ENCODE measurements at places on chromosomes 3 and 15.

DNA sequence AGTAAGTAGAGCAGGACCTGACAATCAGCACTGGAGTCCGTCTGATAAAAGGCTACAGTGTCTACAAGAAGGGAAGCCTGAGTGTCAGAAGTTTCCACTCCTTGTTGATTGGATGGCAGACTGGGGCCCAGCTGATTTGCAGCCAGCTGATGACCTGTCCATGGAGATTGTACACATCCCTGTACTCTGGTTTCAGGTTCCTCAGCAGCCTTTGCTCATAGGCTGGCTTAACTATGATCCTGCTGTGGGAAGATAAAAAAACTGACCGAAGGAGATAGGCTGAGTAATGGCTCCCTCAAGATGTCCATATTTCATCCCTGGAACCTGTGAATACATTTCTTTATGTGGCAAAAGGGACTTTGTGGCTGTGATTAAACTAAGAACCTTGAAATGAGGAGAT, 11.7 kb upstream of the LACTB start:
- no peak for DNase-seq

DNA sequence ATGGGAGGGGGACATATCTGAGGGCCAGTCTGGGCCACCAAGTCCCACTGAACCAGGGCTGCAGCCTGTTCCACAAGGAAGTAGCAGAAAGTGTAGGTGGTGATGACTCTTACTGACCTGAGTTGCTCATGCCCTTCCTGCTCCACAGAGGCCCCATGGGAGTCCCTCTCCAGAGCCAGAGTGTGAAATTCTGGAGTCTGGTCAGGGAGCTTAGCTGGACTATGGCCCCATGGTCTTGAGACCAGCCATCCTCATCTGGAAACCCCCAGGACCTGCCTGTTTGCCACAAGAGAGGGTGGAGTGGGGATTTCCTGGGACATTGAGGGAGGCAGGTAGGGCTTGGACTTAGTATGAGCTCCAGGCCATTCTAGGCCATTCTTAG, 3.0 kb downstream of the SPINT1 start:
- no peak for DNase-seq

GRCh38 chr3:55624238-55624637, 137.1 kb upstream of the WNT5A start:
- DNase-seq, result no peak

DNA sequence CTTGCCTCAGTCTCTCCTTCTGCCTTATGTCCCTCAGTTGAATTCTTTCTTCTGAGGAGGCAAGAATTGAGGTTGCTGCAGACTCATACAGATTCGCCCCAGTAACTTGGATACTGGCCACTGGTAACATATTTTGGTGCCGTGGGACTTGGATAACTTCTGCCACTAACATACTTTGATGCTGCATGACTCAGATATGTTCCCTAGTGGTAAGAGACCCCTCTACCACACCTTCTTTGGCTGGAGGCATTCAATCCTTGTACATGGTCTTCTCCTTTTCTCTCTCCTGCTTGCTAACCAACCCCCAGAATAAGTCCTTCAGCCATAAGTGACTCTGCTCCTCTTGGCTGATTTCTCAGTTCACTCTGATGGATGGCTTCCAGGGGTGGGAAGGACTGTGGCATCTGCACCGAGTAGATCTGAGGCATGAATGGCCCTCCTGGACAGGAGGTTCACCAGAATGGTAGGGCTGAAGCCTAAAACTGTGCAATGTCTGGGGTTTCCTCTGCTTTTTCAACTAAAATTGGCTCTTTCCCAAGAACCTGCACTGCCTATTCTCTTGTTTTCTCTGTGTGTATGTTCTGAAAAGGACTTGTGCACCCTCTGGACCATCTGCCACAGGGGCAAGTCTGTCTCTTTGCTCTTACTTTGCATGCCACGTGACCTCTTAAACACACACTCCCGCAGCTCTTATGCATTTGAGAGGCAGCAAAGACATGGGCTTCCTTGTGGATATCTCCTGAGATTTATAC, 55.5 kb upstream of the FSTL1 start:
- no peak for DNase-seq

- no peak for DNase-seq
Observed at GRCh38 chr3:77084511-77084910, 44.6 kb downstream of the ROBO2 start.

GRCh38 chr3:134955874-134956273, 160.8 kb downstream of the EPHB1 start:
- DNase-seq, result no peak

- DNase-seq, result no peak
Observed at GRCh38 chr3:160065786-160066185, 77.2 kb downstream of the IL12A start.

- DNase-seq, result no peak
Observed at GRCh38 chr3:40801284-40801741, 276.6 kb downstream of the ZNF621 start.

GRCh38 chr3:70040386-70040785, 40.9 kb downstream of the SAMMSON start:
- no peak for DNase-seq

- DNase-seq, result no peak
Observed at GRCh38 chr15:38648121-38648843, 83.7 kb upstream of the RASGRP1 start.

DNA sequence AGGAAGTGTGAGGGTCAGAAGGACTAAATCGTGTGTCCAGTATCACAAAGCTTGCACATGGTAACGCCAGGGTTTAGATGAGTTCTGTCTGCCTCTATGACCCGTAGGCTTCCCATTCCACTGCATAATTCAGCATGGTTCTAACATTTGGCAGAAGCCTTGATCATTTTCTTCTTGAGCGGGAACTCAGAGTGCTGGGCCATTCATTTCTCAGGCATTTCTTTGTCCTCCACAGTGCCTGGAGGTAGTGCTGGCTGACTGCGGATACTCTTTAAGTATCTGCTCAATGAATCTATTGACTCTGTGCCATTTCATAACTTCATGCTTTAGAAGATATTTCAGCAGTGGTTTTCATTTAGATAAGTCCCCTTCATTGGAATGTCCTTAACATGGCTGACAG, 370.2 kb downstream of the EPHB1 start:
- no peak for DNase-seq

- DNase-seq, result peak; percentile 63
Observed at GRCh38 chr3:23761440-23761896, 44.3 kb upstream of the UBE2E1 start.

DNA sequence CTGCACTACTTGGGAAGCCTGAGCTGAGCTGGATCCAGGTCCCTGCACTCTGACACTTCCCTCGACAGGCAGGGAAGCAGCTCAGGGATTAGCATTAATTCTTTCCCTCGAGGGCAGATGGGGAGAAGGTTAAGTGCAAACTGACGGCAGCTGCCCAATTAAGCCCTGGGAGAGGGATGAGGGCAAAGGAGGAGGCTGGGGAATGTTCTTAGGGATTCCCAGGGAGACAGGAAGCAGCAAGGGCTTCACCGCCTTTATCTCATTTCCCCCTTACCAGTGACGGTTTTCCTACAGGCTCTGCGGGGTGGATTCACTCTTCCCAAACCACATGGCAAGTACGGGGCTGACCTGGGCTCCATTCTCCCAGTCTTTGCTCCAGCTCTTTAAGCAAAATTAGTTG, 519.0 kb upstream of the PROK2 start:
- DNase-seq, result no peak

DNA sequence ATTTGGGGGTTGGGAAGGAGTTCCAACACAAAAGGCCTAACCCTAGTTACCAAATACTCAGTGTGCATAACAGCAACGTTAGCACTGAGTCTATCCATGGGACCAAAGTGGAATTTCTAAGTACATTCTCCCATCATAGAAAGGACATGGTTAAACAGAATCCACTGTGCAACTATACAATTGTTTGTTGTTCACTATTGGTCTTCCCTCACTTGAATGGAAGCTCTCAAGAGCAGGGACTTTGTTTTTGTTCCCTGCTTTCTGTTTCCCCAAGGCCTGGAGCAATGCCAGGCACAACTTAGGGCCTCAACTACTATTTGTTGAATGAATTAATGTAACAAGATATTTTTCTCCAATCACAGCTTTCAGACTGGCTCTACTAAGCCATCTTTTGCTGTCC, 25.6 kb downstream of the COL8A1 start:
- DNase-seq, result no peak

GRCh38 chr15:52559575-52559974, 9.3 kb downstream of the ARPP19 start:
- peak; percentile 24 for DNase-seq

DNA sequence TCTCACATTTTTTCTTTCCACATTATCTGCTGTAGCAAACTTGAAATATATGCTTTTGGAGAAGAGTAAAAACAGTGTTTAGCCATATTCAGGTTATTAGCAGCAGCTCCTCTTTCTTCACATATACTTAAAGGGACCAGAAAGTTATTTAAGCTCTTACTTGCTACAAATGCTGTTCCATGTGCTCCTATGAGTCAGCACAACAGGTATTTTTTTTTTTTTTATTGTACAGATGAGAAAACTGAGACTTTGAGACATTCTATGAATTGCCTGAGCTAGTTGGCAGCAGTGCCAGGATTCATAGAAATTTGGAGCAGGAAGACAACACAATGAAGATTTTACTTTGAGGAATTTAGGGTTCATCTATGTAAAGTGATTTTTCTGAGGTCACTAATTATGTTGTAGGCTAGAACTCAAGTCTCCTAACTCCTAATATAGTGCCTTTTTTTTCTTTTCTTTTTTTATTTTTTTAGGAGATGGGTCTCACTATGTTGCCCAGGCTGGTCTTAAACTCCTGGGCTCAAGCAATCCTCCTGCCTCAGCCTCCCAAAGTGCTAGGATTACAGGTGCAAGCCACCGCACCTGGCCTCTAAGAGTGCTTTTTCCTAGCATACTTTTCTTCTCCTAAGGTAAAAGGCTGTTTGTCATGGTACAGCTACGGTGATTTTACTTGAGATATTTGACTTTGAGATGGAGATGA, 23.6 kb downstream of the SETD5 start:
- DNase-seq, result no peak

GRCh38 chr15:51450001-51450400, 108.5 kb downstream of the GLDN start:
- no peak for DNase-seq

- no peak for DNase-seq
Observed at GRCh38 chr3:64861684-64862083, 173.9 kb upstream of the ADAMTS9 start.

GRCh38 chr3:7565574-7565973, 704.7 kb downstream of the GRM7 start:
- DNase-seq, result no peak

DNA sequence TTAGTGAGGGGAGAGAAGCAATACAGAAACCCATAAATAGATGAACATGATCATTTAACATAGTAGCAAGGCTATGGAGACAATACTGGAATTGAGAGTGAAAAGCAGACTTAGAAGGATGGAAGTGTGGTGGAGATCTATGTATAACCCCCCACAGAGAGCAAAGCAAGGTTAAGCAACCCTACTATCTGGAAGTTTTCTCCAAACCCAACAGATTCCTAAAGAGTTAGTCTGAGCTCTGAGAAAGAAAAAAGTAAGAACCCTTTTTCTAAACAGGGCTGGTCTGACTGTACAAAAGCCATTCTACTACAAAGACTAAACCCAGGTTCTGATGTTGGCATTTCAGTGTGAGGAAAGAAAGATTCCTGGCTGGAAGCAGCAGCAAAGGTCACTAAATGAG, 153.2 kb downstream of the WNT5A start:
- DNase-seq, result no peak

DNA sequence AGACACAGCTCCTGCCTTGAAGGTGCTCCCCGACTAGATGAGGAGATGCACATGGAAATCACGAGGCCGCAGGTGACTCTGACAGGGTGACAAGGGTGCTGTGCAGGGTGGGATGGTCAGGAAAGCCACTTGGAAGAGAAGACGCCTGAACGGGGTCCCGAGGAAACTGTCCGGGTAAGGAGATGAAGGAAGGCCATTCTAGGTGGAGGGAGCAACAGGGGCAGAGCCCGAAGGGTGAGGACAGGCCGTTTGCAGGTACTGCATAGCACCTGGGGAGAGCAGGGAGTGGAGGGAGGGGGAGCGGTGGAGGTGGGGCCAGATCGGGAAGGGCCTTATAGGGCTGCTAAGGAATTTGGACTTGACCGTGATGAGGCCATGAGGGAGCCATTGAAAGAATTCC, 105.6 kb upstream of the DLG1 start:
- DNase-seq, result no peak

- DNase-seq, result no peak
Observed at GRCh38 chr3:65503776-65504175, 534.9 kb downstream of the MAGI1 start.

- DNase-seq, result no peak
Observed at GRCh38 chr15:45021348-45021747, 1.6 kb upstream of the SORD start.

All from GM20000 (cell line).